SW 1271 (cell line): ENCODE measurements at places on chromosomes 5 and 9.

DNA sequence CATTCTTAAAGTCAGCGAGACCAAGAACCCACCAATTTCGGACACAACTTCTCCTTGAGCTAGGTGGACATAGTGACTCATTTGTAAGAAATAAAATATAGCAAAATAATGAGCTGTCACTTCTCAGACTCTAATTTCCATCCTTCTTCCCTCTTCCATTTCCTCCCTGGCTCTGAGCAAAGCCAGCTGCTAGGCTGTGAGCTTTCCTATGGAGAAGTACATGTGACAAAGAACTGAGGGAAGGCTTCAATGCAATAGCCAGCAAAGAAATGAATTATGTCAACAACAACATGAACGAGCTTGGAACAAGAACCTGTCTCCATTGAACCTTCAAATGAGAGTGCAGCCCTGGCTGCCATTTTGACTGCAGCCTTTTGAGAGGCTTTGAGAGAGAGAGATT, 25.9 kb upstream of the SELENOP start:
- DNase-seq, result no peak

- DNase-seq, result no peak
Observed at GRCh38 chr9:21174671-21175070, 8.2 kb upstream of the IFNA21 start.

DNA sequence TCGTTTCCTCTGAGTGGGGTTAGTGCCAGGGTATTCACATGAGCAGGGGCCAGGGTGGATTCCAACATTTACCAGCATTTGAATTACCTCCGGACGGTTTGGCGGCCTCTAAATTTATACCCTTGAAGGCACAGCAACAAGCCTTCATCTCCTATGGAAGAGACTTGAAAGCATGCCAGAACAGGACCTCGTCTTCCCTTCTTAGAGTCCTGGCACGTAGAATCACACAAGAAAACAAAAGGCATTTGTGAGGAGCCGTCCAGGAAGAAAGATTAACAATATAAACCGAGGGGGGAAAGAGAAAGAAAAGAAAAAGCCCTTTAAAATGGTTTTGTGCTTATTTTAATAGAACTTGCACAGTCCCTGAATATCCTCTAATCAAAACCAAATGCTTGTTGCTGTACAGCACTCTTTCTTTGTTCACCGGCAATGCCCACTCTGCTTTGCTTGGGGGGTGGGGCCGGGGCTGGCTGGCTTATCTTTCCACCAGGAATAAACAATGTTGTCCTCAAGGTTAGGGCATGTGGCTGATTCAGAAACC, 575.8 kb upstream of the ZNF462 start:
- DNase-seq, result no peak

- DNase-seq, result peak; percentile 16
Observed at GRCh38 chr5:6772886-6773285, 59.7 kb downstream of the TENT4A start.

DNA sequence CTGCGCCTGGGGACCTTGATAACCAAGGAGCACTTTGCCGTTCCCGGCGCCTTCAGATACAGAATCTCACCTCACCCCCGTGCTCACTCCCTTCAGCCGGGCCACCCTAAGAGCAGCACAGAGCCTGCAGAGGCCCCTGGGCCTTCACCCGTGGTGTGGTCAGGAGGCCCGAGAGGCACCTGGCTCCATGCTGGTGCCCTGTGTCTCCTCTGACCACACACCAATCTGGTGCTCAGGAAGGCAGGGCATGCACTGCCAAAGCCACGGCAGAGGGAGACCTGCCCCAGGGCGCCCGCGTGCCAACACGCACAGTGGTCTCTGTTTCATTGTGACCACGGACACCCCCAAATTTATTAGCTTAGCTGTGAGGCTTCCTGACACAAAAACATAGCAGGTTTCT, 11.3 kb downstream of the IRX4 start:
- no peak for DNase-seq

- no peak for DNase-seq
Observed at GRCh38 chr5:106481374-106481773, 1189.4 kb downstream of the EFNA5 start.

GRCh38 chr5:61263072-61263471, 69.0 kb upstream of the ZSWIM6 start:
- DNase-seq, result no peak

DNA sequence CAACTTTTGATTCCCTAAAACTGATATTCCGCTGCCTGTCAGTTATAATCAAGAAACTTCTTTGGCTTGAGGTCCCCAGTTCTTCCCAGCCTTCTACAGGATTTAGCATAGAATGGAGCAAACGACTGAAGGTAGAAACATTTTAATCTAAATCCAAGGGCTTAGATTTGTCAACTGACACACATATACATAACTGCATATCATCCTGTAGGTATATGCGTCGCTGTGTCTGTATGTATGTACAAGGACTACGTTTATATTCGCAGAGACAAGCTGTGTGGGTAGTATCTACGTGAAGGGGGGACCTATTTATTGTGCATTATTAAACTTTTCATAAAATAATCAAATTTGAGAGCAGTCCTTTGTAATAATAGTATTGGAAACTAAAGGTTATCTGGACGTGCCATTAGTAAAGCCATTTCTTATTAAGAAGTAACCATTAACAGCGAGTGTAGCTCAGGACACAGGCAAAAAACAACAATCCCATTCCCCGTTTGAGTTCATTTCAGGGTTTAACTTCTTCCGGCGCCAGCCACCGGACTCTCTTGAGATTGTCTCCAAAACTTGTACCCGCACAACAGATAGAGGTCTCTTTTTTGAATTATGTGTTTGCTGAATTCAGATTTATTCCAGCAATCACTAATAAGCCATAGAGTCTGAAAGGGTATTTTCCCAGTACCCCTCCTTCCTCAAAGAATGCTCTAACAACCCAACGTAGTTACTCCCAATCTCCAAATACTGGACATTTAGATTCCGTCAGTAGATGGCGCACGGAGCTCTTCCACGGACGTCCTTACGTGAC, 2.1 kb upstream of the MLLT3 start:
- DNase-seq, result peak; percentile 37

DNA sequence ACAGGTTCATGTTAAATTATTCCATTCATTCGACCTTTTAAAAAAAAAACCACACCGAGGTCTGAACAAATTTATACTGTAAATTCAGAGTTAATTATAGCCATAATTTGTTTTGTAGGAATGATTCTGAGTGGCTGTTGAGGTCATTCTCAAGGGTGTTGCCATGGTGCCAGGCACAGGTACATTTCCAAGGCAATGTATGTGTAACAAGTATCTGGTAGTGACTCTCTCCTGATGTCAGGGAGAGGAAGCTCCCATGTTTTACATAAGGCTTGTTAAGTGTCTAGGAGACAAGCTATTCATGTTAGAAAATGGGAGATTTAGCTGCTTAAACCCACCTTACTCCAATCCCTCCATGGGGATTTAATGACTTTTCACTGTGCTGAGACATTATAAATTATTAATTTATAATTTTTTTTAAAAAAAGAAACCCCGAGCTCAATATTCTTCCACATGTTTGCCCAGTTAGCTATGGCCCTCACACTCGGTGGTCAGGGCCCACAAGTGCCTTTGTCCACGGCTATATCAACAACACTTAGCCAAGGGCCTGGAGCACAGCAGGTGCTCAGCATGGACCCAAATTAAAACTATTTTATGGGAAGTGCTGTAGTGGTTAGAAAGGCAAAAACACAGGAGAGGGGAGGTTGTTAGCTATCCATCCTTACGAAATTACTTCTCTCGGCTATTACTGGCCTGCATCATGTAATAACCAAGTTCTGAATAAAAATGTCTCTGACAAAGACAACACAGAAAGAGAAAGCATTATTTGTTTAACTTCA, 154.6 kb upstream of the GNA14 start:
- DNase-seq, result no peak

GRCh38 chr5:10192309-10192708, 57.4 kb downstream of the ATPSCKMT start:
- no peak for DNase-seq

- DNase-seq, result no peak
Observed at GRCh38 chr9:81964218-81965171, 21.2 kb downstream of the SPATA31D3 start.

- no peak for DNase-seq
Observed at GRCh38 chr9:18728642-18729041, 254.7 kb downstream of the ADAMTSL1 start.

DNA sequence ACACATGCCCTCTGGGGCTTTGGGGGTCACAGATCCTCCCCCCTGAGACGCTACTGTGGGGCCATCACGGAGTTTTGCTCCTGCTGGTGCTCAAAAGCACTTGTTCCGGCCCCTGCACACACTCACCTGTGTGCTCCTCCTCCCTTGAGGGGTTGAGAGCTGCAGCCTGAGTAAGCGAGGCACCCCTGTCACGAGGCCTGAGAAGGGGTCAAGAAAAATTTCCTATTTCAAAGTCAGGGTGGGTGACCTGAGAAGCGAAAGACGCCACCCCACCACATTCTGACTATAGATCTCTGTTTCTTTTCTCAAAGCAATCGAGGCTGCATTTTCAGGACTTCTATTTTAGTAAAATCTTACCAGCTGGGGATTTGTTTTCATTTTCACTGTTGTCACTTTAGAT, 138.5 kb downstream of the DCP2 start:
- no peak for DNase-seq
